Epithelial cell of proximal tubule (primary cell): ENCODE measurements at places on chromosomes 2 and 18. TPM values are rescaled to one million over a fixed set of nuclear protein-coding genes. Genes with fewer than 3 reads are reported as not detected.

DNA sequence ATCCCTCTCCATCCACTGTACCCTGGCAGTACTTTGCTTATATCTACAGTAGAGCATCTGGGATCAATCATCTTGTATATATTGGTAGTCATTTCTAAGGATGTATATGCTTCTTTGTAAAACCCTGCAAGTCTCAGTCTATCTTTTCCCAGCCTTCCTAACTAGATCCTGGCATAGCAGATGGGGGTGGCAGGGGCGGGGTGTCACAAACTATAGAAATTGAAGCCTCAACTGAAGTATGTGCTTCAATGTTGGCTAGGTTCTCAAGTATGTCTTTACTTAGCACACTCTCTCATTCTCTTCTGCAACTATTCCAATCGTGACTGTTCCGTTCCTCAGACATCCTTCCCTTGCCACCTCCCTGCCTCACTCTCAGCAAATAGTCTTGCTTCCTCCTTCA is 30.1 kb upstream of the AGPS start:
- DNase-seq: no peak

DNA sequence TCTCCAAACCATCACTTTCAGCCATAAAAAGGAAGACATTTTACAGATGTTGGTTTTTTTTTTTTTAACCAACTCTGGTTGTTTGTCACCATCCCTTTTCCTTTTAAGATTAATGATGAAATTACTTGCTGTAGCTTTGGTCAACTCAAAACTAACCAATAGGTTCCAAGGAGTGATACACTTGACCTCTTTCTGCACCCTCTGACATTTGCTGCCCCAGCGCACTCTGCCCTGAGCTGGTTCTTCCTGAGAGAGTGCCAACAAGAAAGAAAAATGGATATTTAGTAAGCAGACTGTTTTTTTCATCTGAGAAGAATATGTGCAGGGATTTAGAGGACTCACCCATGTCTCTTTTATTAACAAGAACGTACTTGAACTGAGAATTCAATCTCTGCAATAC is 520.0 kb downstream of the TXNL1 start:
- no peak for DNase-seq

DNA sequence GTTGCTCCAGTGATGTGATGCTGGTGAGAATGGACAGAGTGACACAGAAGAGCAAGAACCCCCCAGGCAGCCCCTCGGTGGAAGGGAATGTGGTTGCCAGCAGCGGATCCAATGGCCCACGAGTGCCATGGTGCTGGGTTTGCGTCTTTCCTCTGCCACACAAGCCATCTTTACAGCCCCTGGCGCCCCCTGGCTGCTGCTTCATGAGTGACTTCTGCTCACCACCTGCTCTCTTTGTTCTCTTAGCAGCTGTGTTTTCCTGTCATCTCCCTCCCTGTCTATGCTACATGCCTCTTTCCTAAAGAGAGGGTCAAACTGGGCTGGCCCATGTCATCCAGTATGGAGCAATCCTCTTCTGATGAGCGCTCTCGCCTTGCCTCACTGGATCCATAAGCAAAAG is 300.0 kb upstream of the SMIM21 start:
- no peak for DNase-seq

The MROH2A gene
- total RNA-seq: not detected in 2 replicates

- no peak for DNase-seq
Measured at GRCh38 chr2:132547090-132547687, 122.8 kb downstream of the LYPD1 start.

DNA sequence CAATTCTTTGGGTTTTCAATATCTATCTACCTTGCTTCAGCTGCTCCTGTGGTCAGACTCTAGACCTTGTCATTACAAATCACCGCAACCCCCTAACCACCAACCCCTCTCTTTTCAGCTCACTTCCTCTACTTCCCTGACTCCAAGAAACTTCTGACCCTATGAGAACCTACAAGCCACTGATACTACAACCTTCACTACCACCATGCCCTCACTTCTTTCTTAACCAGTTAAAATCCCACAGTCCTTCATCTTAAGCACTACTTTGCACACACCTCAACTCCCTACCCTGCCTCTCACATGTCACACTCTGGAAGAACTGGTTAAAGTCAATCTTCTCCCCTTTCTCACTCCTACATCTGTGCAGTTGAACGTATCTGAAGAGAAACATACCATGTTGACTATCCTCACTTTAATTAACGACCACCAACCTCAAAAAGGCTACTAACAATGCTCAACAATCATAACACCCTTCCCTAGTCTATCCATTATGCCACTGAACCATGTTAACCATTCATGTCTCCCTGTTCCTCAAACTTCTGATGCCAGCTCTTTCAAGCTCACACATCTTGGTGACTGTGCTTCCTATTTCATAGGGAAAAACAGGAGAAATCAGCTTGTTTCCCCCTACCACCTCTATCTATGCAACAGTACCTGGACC is 12.6 kb downstream of the EIF2AK3 start:
- no peak for DNase-seq

GRCh38 chr2:222738312-222738711 is 66.9 kb downstream of the MOGAT1 start:
- no peak for DNase-seq

DNA sequence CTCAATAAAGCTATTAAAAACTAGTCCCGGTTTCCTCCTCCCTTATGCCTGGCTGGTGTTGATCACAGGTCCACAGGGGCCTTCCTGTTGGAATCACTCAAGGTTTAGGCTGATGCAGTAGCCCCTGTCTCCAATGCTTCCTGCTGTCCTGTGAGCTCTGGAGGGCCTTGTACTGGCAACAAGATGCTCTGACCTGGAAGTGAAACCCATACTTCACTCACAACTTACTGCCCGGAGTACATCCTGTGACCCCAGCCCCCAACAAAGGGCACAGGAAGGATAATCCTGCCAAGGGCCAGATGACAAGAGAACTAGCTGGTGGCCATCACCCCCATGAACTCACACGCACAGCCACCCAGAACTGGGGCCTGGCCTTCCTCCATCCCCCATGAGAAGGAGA is 50.3 kb downstream of the ZBTB7C start:
- no peak for DNase-seq

DNA sequence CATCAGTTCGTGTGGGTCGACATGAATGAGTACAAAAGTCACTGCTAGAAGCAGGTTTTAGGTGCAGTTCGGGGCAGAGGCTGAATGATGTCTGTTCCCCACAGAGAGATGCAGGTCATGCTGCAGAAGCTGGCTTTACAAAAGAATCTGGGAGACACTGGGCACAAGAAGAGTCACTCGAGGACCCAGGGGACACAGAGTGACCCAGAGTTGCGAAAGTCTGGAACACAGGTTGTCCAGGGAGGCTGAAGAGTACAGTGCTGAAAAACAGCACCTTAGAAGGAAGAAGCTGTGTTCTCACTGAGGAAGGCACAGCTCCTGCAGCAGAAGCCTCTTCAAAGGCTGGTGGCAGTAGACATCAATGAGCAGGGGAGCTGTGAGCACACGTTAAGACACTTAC is 14.8 kb downstream of the CACNB4 start:
- no peak for DNase-seq

The TCF7L1 gene
- 1.1 and 1.4 TPM in 2 replicates for total RNA-seq

- no peak for DNase-seq
Measured at GRCh38 chr2:38438883-38439612, 62.0 kb upstream of the ATL2 start.

The LYG2 gene
- not detected in 2 replicates for total RNA-seq

GRCh38 chr2:46461709-46462171 is 17.6 kb upstream of the TMEM247 start:
- DNase-seq: no peak

The MEX3C gene
- total RNA-seq: 47.1 and 52.4 TPM in 2 replicates

GRCh38 chr18:79873449-79874110 is 75.8 kb downstream of the KCNG2 start:
- DNase-seq: no peak

DNA sequence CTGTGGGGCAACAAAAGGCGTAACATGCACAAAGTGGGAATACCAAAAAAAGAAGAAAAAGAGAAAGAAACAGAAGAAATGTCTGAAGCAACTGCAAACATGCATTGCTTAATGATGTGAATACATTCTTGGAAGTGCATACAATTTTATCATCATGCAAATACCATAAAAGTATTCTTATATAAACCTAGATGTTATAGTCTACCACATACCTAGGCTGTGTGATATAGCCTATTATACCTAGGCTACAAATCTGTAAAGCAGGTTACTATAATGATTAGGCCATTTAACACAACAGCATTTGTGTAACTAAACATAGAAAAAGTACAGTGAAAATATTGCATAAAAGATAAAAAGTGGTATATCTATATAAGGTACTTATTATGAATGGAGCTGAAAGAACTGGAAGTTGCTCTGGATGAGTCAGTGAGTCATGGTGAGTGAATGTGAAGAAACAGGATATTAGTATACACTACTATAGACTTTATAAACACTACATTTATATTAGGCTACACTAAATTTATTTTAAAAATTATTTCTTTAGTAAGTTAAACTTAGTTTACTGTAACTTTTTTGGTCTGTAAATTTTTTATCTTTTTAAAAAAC is 319.4 kb upstream of the KCNH7 start:
- DNase-seq: no peak

The RGPD4 gene
- total RNA-seq: not detected in 2 replicates

The ERBB4 gene
- total RNA-seq: 1.4 and 2.2 TPM in 2 replicates

GRCh38 chr2:136486115-136486514 is 279.2 kb upstream of the THSD7B start:
- no peak for DNase-seq

DNA sequence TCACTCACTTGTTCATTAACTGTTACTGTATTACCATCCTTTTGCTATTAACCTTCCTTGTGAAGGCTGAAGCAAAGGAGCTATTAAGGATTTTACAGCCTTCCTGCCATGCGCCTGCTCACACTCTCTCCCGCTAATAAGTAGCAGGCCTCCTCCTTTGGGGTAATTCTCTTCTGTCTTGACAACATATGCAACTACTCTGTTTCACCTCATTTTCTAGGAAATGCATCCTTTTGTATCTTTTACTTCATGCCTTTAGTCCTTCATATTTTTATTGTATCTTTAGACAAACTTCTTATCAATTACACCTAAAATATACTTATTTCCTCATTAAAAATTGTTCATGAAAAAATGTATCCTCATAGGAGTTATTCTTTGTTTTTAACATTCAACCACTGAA is 434.9 kb upstream of the LYPD1 start:
- no peak for DNase-seq

The SGO2 gene
- 26.0 and 29.4 TPM in 2 replicates for total RNA-seq

GRCh38 chr18:59939127-59939526 is 39.3 kb downstream of the PMAIP1 start:
- no peak for DNase-seq

GRCh38 chr18:2212598-2213205 is 358.6 kb downstream of the METTL4 start:
- DNase-seq: no peak
